ENCODE measurements at places on chromosomes 12 and 14. TPM values are rescaled to one million over a fixed set of nuclear protein-coding genes. Genes with fewer than 3 reads are reported as not detected.

ORAI1 gene
- total RNA-seq = 12.5 TPM

GRIP1 gene
- 6.3 TPM for total RNA-seq

PLEK2 gene
- total RNA-seq = 3.4 TPM

PLCZ1 gene
- total RNA-seq = not detected

CCDC60 gene
- not detected for total RNA-seq

FGF23 gene
- not detected for total RNA-seq

LRR1 gene
- total RNA-seq = 7.9 TPM

BDKRB1 gene
- not detected for total RNA-seq

GPX2 gene
- total RNA-seq = 7.5 TPM

ASCL1 gene
- not detected for total RNA-seq

DYNLL1 gene
- 155 TPM for total RNA-seq

RESF1 gene
- 123 TPM for total RNA-seq

TUNAR gene
- total RNA-seq = 0.15 TPM

CLEC6A gene
- not detected for total RNA-seq

DHH gene
- 0.29 TPM for total RNA-seq

SLC25A47 gene
- 0.16 TPM for total RNA-seq

POU6F1 gene
- total RNA-seq = 23.3 TPM

RFLNA gene
- total RNA-seq = 1.3 TPM

HVCN1 gene
- total RNA-seq = 2.6 TPM

RPGRIP1 gene
- 10.4 TPM for total RNA-seq

PPP4R4 gene
- 0.48 TPM for total RNA-seq

GALNT16 gene
- 20.6 TPM for total RNA-seq

GPR137C gene
- 1.2 TPM for total RNA-seq

LIN52 gene
- 13.0 TPM for total RNA-seq

GATC gene
- 32.5 TPM for total RNA-seq

CRACR2A gene
- 17.3 TPM for total RNA-seq

ACOT4 gene
- total RNA-seq = 3.7 TPM

MGAT2 gene
- total RNA-seq = 21.6 TPM

OSBPL8 gene
- total RNA-seq = 89.1 TPM

DPY19L2 gene
- 8.2 TPM for total RNA-seq

ADSS1 gene
- 7.3 TPM for total RNA-seq

SYNE2 gene
- 303 TPM for total RNA-seq

GUCY2C gene
- total RNA-seq = 1.3 TPM

LACRT gene
- total RNA-seq = not detected

VRTN gene
- total RNA-seq = not detected

Measured in breast epithelium (tissue), 4 donors.